ENCODE measurements at places on chromosomes 4 and X.

GRCh38 chr4:54959651-54960116, 165.7 kb downstream of the KDR start:
- no peak for DNase-seq

DNA sequence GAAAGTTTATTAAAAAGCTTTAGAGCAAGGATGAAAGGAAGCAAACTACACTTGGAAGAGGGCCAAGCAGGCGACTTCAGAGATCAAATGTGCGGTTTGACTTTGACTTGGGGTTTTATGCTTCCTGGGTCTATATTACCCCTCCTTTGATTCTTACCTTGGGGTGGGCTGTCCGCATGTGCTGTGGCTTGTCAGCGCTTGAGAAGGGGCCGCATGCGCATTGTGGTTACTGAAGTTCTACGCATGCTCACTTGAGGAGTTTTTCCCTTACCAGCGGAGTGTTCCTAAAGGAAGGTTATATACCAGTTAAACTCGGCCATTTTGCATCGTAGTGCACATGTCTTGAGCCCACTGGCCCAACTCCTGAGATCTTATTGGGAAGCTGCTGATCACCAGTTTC, 9.9 kb downstream of the ZNF157 start:
- DNase-seq: peak; percentile 84

DNA sequence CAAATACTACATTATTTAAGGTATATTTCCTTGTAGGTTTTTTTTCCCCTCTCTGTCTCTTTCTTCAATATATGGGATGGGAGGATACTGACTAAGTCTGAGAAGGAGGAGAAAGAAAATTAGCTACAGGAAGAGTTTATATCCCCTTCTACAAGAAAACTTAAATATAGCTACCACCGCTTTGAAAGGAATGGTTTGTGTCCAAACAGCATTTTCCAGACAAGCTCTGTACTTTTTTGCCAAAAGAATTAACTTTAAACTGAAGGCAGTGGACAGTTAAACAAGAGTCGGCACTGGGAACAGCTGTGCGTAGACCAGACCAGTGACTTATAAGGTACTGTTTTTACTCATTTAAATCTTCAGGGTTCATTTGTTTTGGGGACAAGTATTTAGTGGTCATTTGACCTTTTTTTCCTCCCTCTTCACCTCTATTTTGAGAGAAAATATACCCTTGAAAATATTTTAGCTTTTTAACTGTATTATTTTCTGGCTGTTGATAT, 303.7 kb downstream of the ARHGAP24 start:
- no peak for DNase-seq

DNA sequence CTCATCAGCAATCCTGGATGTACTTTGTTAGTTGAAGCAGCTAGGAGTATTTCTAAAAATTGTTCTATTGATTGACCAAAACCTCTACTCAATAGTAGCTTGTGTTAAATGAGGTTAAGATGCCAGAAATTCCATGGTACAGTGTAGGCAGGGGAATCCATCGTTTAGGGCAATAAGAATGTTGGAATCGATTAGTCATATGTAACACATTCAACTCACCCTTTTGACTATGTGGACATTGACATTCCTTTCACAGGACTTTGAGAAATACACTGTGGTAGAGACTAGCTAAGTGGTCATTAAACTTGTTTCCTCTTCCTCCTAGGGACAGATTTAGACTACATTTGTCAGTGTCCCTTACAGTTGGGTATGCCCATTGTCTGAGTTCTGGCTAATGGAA, 40.2 kb downstream of the KDM5C start:
- no peak for DNase-seq

DNA sequence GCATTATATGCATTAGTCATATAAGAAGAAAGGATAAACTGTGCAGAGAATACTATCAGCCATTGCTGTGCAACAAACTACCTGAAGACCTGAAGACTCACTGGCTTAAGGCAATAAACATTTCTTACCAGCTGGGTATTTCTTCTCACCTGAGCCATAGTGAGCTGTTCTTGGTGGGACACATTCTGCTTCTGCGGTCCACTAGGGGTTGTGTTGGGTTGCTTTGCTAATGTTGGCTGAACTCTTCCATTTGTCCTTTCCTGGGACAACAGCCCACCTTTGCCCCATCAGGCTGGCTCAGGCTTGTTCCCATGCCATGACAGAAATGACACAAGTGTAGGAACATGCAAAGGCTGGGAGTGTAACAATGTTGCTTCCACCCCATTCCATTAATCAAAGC, 388.6 kb downstream of the PCDH7 start:
- DNase-seq: no peak

- DNase-seq: no peak
These were observed 387.3 kb downstream of the SPRY1 start for GRCh38 chr4:123783921-123784320.
